ENCODE measurements at places on chromosomes 6 and 20.

GRCh38 chr6:143301188-143301587 lies 149.3 kb downstream of the ADAT2 start:
- no peak for DNase-seq

DNA sequence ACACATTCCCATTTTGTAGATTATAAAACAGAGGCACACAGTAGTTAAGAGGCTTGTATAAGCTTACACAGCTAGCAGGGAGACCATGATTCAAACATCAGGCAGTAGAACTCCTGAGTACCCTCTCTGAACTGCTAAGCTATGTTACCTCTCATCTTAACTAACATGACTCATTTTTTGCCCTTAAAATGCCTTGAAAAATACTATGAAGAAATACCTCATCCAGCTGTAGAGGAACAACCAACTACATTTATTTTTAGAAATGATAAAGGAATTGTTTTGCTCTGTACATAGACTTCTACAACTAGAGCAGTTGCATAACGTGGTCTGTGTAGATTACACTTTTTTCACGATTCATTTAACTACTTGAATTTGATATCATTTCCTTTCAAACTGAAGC lies 102.1 kb downstream of the FLRT3 start:
- no peak for DNase-seq

GRCh38 chr6:118869894-118870589 lies 23.9 kb upstream of the ASF1A start:
- no peak for DNase-seq

- no peak for DNase-seq
Measured at GRCh38 chr6:82767447-82767846, 298.2 kb downstream of the UBE3D start.

GRCh38 chr6:107246972-107247615 lies 131.8 kb upstream of the BEND3 start:
- DNase-seq = no peak

- DNase-seq = no peak
Measured at GRCh38 chr20:59028812-59029211, 3.3 kb downstream of the ATP5F1E start.

- no peak for DNase-seq
Measured at GRCh38 chr20:48295445-48295903, 510.2 kb upstream of the SULF2 start.

- DNase-seq = no peak
Measured at GRCh38 chr6:5753209-5753608, 253.5 kb downstream of the NRN1 start.

GRCh38 chr6:127794405-127794804 lies 106.5 kb downstream of the THEMIS start:
- no peak for DNase-seq

- DNase-seq = peak; percentile 6
Measured at GRCh38 chr6:146028252-146028795, 538 bp upstream of the GRM1 start.

- DNase-seq = no peak
Measured at GRCh38 chr6:104799134-104799657, 60.5 kb downstream of the HACE1 start.

GRCh38 chr20:46572153-46572552 lies 21.7 kb upstream of the OCSTAMP start:
- DNase-seq = no peak

GRCh38 chr6:4693173-4693970 lies 82.8 kb upstream of the CDYL start:
- no peak for DNase-seq

GRCh38 chr6:73798592-73798991 lies 102.6 kb downstream of the CD109 start:
- peak; percentile 4 for DNase-seq

DNA sequence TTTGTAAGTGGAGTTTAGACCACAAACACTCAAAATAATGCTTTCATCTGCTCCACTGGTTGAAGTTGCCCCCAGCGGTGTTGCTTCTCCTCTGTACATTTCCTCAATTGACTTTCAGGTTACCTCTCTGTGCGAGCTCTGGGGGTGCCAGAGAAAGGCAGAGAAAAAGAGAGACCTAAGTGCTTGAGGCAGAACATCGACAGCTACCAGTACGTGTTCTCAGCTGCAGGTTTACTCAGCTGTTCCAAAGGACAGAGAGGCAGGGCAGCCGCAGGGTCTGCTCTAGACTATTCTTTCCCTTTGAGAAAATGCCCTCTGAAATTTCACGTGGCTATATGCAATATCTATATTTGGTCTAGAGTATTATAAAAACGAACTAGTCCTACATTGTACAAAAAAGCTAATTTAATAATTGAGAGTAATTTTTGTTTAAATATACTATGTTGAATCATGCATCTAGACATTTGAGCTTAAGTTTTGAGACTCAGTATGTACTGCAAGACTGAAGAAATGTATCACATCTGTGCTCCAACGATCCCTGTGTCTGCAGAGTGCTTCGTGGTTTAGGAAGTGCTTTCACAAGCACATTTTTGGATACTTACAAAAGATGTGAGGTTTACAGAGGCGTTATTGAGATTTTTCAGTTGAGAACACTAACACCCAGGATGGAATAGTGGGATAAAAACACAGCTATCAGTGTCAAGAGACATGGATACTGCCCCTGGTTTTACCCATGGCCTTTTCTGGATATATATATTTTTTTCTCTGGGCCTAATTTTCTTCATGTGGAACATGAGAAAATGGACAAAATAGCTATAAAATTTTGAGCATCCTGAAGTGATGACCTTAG lies 453.6 kb upstream of the FLRT3 start:
- no peak for DNase-seq

GRCh38 chr6:36691011-36691410 lies 6.6 kb upstream of the RAB44 start:
- DNase-seq = no peak

GRCh38 chr6:2086326-2086965 lies 159.0 kb downstream of the GMDS start:
- no peak for DNase-seq

- DNase-seq = no peak
Measured at GRCh38 chr20:42949950-42950349, 239.8 kb downstream of the PTPRT start.

- DNase-seq = no peak
Measured at GRCh38 chr6:38924791-38925509, 123.6 kb upstream of the GLP1R start.

DNA sequence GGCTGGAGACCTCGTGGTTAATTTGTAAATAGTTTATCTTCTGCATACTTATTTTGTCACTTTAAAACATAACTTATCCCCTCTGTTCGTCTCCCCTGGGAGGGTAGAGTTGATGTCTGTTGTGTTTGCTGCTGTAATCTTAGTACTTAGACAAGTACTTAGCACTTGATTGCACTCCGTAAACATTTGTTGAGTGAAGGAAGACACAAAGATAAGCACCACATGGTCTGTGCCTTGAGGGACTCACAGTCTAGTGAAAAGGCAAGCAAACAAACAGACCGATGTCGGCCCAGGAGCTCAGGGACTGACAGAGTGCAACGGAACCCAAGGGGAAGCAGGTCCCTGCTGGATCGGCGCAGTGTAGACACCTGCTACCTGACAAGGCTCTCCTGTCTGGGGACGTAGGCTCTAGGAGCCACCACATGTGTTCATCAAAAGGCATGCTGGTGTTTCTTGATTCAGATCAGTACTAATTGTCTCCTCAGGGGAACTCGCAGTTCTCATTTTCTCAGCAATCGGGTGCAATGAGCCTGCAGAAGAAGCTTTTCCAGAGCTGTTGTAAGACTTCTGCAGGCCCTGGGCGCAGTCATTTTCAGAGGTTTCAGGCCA lies 31.4 kb downstream of the EDN3 start:
- DNase-seq = no peak

- no peak for DNase-seq
Measured at GRCh38 chr6:133918208-133918930, 29.5 kb downstream of the TCF21 start.

GRCh38 chr6:107079429-107079828 lies 35.9 kb downstream of the BEND3 start:
- no peak for DNase-seq

DNA sequence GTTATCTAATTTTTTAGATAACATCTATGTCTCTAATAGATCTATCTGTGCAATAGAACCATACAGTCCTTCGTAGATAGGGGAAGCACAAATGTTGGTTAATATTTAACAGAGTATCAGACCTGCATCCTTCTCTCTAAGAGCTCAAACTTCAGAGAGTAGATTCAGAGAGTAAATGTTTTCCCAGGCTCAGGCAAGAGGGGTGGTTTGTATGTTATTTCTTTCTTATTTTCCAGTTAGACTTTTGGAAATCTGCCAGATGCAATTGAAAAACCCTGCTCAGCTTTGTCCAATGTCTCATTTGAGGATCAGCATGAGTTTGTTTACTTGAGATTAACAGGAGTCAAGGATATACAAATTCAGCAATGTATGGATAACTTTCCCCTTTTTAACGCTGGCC lies 361.9 kb downstream of the BCKDHB start:
- no peak for DNase-seq

- DNase-seq = no peak
Measured at GRCh38 chr20:50663095-50663821, 28.1 kb downstream of the RIPOR3 start.

- peak; percentile 78 for DNase-seq
Measured at GRCh38 chr6:133916650-133917151, 27.8 kb downstream of the TCF21 start.

DNA sequence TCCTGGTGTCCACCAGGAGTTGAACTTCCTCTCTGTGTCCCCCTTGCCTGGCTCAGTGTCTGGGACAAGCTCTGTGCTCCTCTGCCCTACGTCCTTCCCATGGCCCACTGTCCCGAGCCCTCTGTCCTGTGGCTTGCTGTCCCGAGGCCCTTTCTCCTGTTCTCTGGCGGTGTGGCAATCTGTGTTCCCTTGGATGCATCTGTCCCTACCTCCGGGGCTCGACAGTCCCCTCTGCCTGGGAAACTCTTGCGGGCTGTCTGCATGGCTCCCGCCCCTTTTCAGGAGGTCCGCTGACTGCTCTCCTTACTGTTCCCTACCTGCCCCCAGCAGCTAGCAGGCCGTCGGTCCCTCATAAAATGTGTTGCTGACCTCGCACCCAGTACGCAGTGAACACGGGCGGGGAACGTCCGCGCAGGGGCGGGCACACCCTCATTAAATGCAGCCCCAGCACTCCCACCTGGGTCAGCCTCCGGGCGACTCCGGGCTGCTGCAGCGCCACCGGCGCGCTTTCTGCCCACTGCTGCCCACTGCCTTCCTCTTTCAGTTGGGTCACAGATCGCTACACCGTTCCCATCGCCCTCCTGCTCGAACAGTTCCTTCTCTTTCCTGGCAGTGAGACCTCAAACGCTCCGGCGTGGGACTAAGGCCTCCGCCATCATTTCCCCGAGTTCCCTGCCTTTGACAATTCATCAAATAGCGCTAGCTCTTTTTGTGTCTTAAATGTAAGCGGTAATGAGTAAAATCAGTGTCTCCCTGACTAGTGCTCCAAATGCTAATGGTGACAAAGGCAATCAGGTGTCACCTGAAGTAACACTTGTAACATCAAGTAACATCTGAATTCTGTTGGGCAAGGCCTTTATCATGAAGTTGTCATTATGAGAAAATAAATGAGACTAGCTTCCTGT lies 60.5 kb downstream of the RSPH3 start:
- DNase-seq = no peak

- DNase-seq = no peak
Measured at GRCh38 chr6:69220375-69220774, 576.4 kb downstream of the LMBRD1 start.

DNA sequence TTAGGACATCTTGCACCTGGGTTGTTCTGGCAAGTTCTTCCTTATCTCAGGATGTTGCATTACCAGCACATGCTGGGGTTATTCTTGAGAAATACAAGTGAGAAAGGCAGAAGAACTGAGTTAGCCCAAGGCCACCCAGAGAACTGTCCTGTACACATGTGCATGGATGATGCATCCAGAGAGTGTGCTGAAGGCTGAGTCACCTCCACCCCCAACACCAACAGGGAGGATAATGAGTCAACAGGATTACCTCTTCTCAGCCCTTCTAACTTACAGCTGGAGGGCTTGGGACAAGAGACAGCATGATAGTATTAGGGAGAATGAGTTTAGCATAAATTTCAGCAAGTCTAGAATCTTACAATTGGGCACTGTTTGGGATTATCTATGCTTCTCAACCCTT lies 8.5 kb downstream of the SCGN start:
- DNase-seq = peak; percentile 58

Measured in stimulated activated CD4-positive, alpha-beta T cell treated with anti-CD3 and anti-CD28 coated beads, Interleukin-1b, Interleukin-23, amount 100 ng/mL, for 48 hours (primary cell).